ENCODE measurements at places on chromosomes 6 and 20.
A peak's percentile ranks its signal among the peaks of the same experiment; 100 is the strongest.

- DNase-seq, result no peak
Measured at GRCh38 chr6:38212579-38212978, 393.1 kb downstream of the ZFAND3 start.

GRCh38 chr6:6401401-6401800 is 80.9 kb upstream of the F13A1 start:
- DNase-seq, result no peak

GRCh38 chr20:52259295-52259694 is 67.7 kb upstream of the ZFP64 start:
- no peak for DNase-seq

DNA sequence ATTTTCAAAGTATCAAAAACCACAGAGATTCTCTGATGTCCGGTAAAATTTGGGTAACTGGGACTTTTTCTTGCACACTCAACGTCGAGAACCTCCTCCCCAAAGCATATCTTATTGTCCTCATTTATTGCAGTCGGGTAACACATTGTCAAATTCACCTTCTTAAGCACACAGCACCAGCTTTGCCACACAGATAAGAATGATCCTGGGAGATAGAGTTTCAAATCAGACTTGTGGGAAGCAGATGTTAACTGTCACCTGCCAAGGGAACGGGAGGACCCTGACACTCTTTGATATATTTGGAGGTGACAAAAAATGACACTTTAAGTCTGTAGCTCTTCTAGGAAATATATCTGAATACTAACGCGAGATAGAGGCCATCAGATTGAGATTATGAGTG is 282.1 kb upstream of the BMP2 start:
- no peak for DNase-seq

DNA sequence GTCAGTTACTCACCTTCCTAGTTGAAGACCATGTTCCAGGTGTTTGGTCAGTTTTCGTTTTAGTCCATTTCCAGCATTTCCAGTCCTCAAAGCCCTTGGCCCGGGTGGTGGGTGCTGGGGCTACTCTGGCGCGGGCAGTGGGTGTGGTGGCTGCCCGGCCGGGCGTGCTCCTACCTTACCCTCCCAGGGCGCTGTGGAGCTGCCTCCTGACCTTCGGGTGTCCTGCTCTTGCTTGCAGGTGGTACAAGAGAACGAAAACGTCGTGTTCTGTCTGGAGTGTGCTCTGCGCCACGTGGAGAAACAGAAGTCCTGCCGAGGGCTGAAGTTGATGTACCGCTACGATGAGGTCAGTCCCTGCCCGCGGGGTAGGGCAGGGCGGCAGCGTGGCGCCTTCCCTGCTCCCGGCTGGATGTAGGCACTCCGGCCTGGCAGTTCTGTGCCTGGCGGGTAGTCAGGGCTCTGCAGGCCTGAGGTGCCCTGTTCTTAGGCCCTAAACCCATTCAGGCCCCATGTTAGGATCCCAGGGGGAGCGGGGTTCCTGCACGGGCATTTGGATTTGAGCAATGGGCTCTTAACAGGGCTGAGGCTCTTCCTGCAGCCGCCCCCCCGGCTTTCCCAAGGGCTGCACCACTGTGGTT is 145.8 kb downstream of the DTNBP1 start:
- no peak for DNase-seq

DNA sequence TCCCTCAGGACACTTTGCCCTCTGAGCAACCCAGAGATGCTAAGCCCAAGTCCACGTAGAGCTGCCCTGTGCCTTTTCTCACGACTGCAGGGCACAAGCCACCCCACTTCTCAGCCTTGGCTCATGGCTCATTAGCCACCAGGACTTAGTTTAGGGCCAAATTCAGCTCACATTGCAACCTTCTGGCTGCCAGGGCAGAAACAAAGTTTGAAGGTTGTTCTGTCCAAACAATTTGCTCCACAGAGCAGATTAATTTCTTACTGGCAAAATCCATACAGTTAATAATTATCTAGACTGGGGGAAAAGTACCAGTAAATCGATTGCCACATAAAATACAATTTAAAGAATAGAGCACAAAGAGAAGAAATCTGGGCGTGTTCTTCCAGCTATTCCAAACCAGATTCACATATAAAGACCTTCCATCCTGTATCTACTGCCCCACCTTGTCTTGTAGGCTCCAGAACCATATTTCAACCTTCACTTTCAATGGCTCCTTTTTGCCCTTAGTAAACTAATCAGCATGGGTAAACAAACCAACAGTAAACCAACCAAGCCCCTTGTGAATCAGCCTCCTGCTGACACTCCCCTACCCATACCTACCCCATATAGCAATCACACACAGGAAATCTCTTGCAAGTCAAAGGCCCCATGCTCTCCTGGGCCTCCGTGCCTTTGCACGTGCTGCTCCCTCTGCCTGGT is 101.9 kb downstream of the QRSL1 start:
- DNase-seq, result no peak

- peak; percentile 13 for DNase-seq
Measured at GRCh38 chr6:161417717-161418462, 144.0 kb upstream of the AGPAT4 start.

GRCh38 chr6:167917551-167918154 is 79.8 kb upstream of the KIF25 start:
- DNase-seq, result no peak

- DNase-seq, result no peak
Measured at GRCh38 chr20:20358801-20359200, 9.1 kb upstream of the INSM1 start.

GRCh38 chr6:113873043-113873667 is 16.0 kb downstream of the MARCKS start:
- DNase-seq, result peak; percentile 39

GRCh38 chr6:7150381-7151064 is 42.8 kb downstream of the RREB1 start:
- no peak for DNase-seq

DNA sequence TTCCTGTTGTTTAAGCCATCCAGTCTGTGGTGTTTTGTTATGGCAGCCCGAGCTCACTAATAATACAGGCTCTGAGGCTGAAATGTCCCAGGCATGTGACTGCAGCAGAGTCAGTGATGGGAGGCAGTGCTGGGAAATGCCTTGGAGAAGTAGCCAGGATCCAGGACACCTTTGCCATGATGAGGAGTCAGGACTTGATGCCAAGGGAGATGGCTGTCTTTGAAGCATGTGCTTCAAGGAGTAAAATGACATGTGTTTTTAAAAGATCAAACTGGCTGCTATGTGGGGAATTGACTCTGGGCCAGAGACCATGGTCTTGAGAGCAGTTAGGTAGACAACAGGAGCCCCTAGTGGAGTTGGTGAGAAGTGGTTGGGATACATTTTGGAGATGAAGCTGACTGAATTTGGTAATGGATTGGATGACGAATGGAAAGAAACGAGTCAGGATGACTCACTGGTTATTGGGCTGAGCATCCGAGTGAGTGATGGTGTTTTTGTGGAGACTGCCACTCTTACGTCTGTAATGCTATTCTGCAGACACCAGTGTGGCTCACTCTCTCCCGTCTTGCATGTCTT is 322.2 kb downstream of the PLCB1 start:
- DNase-seq, result peak; percentile 76

DNA sequence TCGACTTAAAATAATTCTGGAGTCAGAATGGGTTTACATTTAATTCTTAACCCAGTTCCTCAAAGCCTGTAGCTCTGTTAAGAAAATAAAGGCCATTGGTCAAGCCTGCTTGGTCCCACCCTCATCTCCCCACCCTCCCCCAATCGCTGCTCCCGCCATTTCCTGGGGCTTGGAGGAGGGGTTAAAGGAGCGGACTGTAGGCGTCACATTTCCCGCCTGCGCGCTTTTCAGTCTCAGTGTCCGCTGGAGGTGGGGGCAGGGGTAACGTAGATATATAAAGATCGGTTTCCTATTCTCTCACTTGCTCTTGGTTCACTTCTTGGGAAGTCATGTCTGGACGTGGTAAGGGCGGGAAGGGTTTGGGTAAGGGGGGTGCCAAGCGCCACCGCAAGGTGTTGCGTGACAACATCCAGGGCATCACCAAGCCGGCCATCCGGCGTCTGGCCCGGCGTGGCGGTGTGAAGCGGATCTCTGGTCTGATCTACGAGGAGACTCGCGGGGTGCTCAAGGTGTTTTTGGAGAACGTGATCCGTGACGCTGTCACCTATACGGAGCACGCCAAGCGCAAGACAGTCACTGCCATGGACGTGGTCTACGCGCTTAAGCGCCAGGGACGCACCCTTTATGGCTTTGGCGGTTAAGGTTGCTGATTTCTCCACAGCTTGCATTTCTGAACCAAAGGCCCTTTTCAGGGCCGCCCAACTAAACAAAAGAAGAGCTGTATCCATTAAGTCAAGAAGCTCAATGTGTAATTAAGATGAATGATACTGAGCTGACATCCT is 58.9 kb downstream of the TRIM38 start:
- DNase-seq, result peak; percentile 95

DNA sequence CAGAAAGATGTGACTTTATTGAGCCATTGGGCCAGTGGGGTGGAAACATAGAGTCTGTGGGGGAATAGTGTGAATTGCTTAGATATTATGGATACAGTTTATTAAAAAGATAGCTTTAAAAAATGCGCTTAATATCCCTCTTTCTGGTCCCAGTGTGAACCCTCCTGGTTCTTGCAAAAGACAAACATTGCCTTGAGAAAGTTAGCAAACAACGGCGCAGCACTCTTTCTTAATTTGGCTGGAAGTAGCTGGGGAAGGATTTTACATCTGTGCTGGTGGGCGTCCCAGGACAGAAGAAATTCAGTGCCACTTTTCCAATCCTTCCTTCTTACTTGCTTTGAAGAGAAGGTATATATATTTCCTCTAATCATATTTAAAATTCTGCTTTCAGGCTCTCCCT is 191.4 kb upstream of the ZFP64 start:
- no peak for DNase-seq

GRCh38 chr6:134730013-134730412 is 219.9 kb downstream of the ALDH8A1 start:
- DNase-seq, result no peak

- no peak for DNase-seq
Measured at GRCh38 chr6:106380407-106380806, 19.9 kb downstream of the CRYBG1 start.

DNA sequence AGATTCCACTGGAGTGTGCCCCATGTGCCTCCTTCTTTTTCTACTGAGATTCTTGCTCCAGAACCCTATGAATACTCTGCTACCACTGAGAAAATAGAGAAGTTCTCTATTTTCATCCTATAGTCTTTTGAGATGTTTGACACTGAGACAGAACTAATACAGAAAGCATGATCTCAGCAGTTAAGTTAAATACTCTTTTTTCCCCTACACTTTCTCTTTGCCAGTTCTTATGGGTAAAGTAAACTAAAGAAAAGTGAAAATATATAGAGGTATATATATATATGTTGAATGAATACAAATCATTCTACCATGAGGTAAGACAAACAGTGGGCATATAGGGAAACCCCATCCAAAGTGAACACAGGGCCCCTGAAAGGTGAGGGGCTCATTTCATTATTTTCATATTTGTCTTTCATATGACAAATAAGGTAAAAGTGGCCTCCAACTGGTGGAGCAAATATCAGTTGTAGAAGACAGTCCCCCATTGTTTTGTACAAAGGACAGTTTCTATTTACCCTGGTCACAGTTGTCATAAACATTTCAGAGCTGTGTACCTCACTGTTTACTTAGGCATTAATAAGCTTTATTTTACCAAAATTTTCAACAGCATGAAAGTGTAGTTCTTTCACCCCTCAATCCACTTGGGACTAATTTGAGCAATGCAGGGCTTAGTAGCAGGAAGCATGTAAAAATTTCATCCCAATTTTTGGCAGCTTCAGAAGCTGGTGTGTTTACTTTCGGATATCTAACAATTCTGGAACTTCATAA is 188.3 kb upstream of the MARCKS start:
- DNase-seq, result no peak

DNA sequence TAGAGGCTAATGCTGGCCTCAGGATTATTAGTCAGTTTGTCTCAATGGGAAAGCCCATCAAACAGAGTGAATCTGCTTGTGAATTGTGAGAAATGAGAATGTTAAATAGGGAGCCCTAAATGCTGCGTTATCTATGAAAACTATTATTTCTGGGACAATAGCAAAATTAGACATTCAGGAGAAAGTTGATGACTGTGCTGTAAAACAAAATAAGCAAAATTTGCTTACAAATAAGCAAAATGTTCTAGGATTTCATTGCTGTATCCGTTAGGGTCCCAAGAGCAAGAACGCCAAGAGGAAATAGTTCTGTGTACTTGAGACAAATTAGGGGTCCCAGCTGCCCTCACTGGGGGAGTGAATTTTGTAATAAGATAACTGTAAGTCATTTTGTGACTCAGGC is 59.2 kb upstream of the RAB32 start:
- no peak for DNase-seq

GRCh38 chr20:61373055-61373399 is 121.0 kb downstream of the CDH4 start:
- DNase-seq, result no peak

DNA sequence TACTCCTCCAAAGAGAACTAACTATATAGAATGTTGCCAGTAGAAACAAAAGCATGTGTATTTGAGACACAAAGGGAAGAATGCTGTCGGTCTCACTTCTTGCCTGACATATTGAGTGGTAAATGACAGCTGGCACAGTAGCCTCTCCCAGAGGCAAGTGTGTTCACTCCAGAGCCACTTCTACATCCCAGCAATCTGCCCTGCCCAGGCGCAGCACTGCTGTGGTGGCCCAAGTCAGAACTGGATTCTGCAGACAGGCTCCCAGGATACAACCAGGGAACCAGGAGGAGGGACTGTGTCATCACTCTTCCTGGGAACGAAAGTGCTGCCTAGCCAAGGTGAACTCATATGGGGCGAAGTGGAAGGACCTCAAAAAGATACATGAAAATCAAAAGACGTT is 103.2 kb upstream of the ARMC2 start:
- no peak for DNase-seq

DNA sequence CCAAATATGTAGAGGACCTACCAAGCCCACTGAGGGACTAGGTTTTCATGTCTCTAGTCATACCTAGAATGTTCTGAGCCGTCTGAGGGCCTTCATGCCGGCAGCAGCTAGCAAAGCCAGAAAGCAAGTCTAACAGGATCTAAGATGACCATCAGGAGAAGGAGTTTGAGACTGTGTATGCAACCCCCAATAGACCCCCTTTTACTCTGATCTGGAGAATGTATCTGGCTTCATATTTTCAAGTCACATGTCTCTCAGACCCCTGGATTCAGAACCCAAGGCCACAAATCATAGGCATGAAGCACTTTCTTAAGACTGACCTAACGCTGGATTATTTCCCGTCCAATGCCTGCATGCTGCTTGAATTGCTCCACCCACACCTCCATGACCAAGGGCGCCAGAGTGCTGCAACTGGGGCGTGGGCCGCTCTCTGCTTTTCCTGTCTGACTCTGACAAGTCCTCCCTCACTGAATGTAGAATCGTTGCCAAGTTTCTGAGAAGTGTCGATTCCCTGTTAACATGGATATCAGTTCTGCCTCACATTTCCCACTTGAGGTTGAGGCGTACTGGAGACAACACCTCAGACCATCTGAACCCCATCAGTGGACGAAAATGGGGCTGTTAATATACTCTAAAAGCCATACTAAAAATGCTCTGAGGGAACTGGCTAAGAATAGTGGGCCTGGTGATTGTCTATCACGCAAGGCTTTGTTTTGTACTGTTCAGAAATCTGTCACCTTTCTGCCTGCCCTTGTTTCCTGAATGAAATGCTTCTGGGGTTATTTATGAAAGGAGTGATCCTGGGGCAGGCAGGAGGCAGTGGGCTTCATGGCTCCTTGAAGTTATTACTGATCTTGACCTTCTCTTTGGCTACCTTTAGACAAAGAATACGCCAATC is 23.9 kb upstream of the ASXL1 start:
- DNase-seq, result peak; percentile 36

Data from adrenal gland (tissue), 19 donors.